Right lobe of liver (tissue), 6 donors: ENCODE measurements at places on chromosomes 2 and 18.

DNA sequence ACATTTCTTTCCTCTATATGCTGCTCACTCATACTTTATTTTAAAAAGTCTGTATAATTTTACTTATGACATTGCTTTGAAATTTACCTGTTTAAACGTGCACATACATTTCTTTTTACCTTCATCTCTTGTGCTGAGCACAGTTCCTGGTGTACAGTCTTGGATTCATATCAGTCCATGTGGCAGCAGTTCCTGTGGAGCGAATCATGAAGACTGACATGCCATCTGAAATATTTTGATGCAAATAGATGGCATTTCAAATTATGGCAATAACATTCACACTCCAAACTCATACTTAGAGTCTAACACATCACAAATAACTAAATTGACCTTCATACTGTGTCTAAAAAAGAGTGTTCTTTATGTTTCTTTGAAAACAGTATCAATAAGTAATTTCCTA is 90.3 kb upstream of the CDH2 start:
- DNase-seq: no peak

GRCh38 chr2:109508556-109508955 is 105.2 kb downstream of the SEPTIN10 start:
- no peak for DNase-seq

GRCh38 chr2:17599617-17600016 is 59.1 kb downstream of the VSNL1 start:
- DNase-seq: no peak

DNA sequence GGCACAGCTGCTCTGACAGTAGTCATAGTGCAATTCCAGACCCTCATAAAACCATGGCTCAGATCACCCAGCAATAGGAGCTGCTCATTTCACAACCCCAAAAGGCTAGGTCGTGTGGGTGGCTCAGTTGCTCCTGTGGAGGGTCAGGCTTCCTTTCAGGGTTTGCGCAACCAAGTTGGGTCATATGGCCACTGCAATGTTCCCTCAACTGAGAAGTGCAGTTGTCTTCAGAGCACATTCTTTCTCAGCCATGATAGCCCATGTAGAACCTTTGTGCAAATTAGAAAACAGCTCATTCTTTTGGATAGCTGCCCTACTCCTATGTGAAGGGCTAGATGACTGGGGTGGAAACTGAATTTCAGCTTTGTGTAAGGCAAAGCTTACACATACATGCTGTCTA is 3.2 kb downstream of the SERPINB13 start:
- DNase-seq: no peak

DNA sequence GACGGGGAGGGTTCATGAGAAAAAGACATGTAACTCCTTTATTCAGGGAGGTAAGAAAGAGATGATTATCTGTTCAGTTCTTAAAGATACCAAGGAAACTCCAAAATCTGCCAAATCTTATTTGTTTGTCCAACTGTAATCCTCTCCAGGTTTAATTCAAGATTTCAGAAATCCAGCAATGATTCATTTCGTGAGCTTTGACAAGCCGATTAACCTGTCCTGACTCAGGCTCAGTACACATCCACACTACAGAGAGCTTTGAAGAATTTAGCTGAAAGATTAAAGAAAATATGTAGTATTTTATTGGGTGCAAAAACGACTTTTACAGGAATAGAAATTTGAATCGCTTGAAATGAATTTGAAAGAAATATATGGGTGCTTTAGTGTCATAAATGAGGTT is 1.1 kb downstream of the SPAG16 start:
- DNase-seq: no peak

- no peak for DNase-seq
These were observed 8.1 kb upstream of the BMP10 start for GRCh38 chr2:68879296-68879695.

DNA sequence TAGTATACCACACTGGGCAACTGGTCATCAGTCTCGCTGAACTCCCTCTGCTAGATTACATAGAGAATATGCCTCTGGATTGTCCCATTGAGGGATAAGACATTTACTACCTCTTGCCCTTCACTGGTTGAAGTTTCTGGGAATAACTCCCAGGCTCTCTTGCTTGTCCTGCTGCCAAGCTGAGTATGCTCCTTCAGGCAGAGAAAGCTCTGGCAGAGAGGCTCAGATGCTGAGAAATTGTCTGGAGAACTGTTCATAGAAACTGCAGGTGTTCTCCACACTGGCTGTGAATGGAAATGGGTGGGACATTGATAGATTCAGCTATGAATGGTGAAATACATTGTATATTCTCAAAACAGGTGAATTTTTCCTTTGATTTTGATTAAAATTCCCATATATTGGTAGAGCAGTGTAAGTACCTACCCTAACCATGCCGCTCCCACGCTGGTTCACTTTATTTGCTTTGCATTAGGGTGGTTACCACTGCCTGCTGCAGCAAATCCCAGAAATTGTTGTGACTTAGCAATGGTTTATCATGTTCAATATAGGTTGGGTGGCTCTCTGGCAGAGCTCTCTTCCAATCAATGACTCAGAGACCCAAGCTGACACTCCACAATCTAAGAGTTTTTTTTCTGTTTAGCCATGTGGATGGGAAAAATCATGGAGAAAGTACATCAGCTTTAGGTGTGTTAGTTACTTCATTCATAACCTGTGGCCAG is 36.7 kb downstream of the FAM117B start:
- DNase-seq: no peak

- DNase-seq: no peak
These were observed 16.1 kb downstream of the RASGRP3 start for GRCh38 chr2:33492399-33493134.

DNA sequence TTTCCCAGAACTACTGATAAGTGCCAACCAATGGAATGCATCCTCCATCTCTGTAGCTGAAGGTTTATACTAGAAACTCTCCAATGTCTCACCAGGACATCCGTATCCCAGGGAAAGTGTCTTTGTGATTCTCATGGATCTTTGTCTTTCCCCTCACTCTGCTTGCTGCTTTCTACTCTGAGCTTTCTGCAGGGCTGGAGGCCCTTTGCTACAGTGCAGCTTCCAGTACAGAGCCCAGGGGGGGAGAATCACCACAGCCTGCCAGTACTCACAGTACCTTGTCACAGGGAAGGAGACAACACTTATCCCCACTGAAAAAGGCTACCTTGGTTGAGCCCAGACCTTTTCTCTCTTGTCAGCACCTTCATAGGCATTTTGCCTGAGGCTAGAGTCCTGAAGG is 627.0 kb downstream of the CNTNAP5 start:
- DNase-seq: no peak

GRCh38 chr2:70123051-70123828 is 36.0 kb downstream of the PCBP1 start:
- DNase-seq: no peak

- DNase-seq: no peak
These were observed 160.2 kb upstream of the CCDC68 start for GRCh38 chr18:55119434-55119833.

GRCh38 chr2:32422133-32422532 is 65.3 kb downstream of the BIRC6 start:
- no peak for DNase-seq

DNA sequence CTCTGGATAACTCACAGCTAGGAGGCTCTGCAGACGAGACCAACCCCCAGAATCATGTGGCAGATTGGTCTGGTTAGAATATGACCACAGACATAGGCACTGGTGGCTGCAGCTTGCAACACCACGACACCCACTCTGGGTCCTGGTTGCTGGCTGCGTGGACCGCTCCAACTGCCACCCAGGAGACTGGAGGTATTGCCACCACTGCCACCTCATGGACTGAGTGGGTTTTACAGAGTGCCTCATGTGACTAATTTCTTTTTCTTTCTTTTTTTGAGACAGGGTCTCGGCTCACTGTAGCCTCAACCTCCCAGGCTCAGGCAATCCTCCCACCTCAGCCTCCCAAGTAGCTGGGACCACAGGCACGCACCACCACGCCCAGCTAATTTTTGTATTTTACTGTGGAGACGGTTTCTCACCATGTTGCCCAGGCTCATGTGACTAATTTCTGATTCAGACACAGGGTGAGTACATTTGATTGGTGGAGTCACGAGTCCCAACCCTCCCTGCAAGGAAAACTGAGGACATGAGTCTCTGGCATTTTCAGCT is 29.9 kb upstream of the NT5DC4 start:
- DNase-seq: peak; percentile 80

- DNase-seq: no peak
These were observed 472.1 kb downstream of the CDH2 start for GRCh38 chr18:27704736-27705361.

DNA sequence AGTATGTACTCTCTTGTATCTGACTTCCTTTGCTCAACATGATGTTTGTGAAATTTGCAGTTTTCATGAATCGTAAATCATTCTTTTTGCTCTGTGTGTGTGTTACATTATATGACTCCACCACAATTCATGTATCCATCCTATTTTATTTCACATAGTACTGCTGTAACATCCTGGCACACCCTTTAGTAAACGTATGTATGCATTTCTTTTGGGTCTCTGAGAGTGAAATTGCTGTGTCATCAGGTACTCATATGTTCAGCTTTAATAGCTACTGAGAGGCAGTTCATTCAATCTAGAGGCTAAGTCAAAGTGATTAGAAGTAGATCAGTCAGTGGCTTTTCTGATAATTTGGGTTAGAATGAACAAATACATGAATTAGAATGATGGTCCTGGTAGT is 118.8 kb downstream of the ESCO1 start:
- DNase-seq: no peak

DNA sequence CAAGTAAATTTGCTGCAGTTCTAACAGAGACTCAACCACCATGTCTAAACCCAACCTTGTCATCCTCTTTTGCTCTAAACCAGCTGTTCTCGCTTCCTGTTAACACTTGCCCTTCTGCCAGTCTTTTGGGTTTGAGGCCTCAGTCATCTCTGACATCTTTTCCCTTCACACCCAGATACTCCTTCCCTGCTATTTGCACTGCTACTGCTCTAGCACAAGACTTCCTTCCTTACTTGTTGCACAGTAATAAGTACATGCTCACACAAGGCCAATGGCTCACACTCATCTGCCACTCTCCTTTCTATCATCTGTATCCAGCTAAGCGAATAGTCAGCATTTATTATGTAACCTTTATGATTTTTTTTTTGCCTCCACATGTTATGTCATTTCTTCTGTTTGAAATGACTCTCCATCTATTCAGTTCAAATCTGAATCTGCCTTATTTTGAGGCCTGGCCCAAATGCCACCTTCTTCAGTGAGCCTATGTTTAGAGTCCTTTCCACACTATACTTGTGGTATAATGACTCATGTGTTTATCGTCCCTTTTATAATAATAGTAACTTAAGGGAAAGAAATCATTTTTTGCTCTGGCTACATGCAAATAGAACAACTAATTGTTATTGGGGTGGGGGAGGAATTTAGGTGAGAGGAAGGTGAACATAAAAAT is 22.5 kb upstream of the CDKL4 start:
- DNase-seq: no peak

DNA sequence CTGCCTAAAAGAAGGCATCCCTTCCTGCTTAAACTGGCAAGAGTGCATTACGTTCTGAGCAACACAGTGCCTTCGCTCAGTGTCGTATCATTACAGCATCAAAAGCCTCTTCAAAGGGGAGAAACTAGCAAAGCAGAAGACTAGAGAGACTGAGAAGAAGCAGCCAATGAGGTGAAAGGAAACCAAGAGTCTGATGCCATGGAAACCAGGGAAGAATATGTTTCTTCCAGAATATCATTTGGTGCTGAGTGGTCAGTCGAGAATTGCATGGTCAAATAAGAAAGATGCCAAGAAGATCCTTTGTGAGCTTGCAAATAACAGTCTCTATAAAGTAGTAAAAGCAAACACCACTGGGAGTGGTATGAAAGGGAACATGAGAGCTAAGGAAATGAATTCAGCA is 312.1 kb upstream of the CHST9 start:
- no peak for DNase-seq

DNA sequence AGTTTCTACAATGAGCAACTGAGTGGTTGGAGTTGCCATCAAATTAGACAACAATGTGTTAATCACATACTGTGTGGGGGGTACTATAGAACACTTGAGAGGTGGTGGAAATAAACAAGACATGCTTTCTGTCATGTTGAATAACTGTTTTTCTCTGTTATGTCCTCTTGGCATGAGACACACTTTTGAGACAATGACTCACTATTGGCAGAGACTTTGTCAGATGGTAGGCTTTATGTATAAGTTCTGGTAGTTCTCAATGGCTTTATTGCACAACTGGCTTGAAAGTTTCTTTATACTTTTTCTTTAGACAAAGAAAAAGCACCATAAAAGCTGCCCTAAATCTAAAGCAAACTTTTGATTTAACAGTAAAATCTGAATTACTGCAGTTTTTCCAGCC is 578.7 kb downstream of the ADCYAP1 start:
- no peak for DNase-seq

DNA sequence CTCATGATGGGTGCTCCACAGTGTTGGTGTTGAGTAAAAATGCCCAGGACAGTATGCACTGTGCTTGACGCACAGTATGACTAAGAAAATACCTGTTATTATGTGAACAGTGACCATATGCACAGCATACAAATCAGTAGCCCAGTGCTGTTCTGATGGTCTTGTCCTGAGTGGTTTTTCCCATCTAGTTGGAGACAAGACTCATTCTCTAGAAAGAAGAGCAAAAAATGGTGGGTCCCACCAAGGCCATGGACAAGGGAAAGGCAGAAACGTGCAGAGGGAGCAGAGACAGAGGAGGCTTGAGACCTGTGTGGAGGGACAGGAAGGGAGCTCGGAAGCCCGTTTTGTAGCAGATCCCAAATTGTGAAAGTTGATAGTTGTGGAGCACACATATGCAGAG is 987 bp upstream of the SMIM21 start:
- DNase-seq: no peak

DNA sequence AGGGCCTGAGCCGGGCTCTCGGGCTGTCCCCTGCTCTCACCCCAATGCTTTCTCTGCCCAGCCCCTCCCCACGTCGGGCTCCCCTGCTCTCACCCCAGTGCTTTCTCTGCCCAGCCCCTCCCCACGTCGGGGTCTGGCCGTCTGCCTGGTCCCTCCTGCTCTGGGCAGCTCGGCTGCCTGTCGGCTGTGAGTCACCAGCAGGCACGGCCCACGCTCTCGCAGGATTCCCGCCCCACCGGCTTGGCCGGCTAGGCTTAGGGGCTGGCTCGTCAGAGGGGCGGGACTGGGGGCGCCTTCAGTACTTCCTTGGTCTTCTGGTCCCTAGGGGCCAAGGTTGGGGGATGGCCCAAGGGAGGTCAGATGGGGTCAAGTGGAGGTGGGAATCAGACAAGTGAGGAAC is 3.3 kb downstream of the BOK start:
- peak; percentile 82 for DNase-seq

GRCh38 chr2:45255563-45255962 is 246.3 kb upstream of the SIX2 start:
- no peak for DNase-seq

DNA sequence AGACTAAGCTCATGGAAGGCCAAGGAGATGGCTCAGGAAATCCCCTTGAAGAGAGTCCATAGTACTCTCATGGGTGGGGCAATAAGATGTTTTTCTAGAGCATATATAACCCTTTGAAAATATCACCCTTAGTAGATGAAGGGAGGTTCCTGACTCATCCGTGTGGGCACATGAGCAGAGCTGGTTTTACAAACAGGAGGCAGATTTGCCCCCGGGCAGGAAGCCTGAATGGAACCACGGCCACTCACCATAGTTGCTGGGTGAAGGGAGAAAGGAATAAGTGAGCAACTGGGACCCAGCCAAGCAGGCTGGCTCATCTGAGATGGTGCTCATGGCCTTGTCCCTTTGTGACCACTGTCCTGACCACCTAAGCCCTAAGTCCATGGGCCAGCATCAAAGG is 29.0 kb upstream of the MAPRE3 start:
- DNase-seq: no peak
